Activated CD4-positive, alpha-beta T cell treated with anti-CD3 and anti-CD28 coated beads, Interleukin-2, amount 50 U/mL, for 24 hours (primary cell): ENCODE measurements at places on chromosomes 2 and 18.

- DNase-seq: no peak
These were observed 50.7 kb downstream of the SFXN5 start for GRCh38 chr2:73020657-73021370.

DNA sequence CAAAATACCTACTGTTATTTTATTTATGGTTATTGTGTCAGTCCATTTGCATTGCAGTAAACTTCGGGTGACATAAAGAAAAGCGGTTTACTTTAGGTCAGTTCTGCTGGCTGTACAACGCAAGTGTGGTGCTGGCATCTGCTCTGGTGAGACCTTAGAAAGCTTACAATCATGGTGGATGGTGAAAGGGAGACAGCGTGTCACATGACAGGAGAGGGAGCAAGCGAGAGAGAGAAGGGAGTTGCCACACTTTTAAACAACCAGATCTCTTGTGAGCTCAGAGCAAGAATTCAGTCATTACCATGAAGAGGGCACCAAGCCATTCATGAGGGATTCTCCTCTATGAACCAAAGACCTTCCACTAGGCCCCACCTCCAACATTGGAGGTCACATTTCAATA, 2.0 kb upstream of the FAM171B start:
- DNase-seq: no peak

DNA sequence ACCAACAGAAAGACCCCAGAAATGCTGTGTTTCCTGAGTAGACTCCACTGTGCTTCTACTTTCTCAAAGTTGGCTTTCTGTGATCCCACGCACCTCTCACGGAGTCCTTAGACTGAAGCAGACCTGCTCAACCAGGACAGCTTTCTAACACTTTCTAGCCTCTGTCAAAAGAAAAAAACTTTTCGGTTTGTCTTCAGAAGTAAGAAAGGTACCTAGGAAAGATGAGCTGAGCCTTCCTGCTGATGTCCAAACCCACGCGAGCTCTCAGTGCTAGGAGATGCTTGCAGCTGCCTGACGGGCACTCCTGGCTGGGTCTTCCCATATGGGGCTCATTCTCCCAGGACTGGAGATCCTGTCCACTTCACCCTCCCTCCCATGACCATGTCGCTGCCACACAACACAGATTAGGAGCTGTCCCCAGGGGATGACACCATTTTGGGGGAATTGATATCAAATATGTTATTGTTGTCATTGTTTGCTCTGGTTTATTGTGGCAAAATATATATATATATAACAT, 49.2 kb upstream of the DAPL1 start:
- DNase-seq: no peak

DNA sequence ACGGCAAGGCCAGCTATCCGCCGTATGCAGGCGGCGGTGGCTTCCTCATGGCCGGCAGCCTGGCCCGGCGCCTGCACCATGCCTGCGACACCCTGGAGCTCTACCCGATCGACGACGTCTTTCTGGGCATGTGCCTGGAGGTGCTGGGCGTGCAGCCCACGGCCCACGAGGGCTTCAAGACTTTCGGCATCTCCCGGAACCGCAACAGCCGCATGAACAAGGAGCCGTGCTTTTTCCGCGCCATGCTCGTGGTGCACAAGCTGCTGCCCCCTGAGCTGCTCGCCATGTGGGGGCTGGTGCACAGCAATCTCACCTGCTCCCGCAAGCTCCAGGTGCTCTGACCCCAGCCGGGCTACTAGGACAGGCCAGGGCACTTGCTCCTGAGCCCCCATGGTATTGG, 3.1 kb downstream of the B3GNT7 start:
- no peak for DNase-seq

DNA sequence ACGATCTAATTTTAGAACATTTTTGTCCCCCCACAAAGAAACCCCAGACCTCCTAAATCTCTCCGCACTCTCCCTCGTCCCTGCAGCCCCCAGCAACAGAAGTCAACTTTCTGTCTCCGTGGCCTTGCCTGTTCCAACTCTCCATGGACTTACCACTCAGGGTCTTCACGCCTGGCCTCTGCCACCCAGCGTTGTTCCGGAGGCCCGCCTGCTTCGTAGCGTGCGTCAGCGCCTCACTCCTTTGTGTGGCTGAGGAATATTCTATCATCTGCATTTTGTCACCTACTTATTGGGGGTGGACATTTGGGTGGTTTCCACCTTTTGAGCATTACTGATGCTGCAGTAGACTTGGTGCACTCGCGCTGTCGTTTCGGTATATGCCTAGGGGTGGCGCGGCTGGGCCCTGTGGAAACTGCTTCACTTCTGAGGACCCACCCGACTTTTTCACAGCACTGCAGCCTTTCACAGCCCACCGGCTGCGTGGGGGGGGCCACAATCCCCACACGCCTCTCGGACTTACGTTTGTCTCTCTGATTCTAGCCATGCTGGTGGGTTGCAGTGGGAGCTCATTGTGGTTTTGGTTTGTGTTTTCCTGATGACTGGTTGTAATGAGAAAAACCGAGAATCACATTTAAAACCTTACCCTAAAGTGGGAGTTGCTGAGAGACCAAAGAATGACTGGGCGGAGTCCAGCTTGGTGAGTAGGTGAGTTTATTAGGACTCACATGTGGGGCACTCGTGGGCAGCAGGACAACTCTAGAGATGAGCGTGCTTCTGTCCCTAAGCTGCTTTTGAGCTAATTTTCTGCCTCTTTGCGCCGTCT, 1.4 kb upstream of the HSBP1L1 start:
- DNase-seq: peak; percentile 24

GRCh38 chr2:24725956-24726355, 67.2 kb downstream of the PTRHD1 start:
- DNase-seq: no peak

GRCh38 chr2:54723996-54724559, 616 bp downstream of the EML6 start:
- no peak for DNase-seq

DNA sequence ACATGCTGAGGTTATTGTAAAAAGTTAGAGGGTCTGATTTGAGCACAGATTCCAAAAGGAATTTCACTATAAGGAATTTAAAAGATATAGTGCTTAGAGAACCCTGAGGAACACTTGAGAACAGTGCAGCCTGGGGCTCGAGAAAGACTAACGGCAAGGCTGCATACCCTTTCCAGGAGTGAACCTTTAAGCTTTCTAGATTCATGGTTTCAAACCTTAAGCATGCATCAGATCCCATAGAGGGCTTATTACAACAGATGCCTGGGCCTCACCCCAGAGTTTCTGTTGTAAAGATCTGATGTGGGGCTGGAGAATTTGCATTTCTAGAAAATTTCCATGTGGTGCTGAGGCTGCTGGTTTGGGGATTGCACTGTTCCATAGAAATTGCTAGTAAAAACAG, 90.5 kb upstream of the IL1R2 start:
- no peak for DNase-seq

- DNase-seq: no peak
These were observed 65.9 kb upstream of the RPL31 start for GRCh38 chr2:100936070-100936741.

GRCh38 chr18:6333981-6334380, 80.7 kb downstream of the L3MBTL4 start:
- DNase-seq: no peak

GRCh38 chr2:218849721-218850120, 9.9 kb upstream of the WNT6 start:
- no peak for DNase-seq

GRCh38 chr2:45353879-45354278, 257.2 kb downstream of the SRBD1 start:
- DNase-seq: no peak

DNA sequence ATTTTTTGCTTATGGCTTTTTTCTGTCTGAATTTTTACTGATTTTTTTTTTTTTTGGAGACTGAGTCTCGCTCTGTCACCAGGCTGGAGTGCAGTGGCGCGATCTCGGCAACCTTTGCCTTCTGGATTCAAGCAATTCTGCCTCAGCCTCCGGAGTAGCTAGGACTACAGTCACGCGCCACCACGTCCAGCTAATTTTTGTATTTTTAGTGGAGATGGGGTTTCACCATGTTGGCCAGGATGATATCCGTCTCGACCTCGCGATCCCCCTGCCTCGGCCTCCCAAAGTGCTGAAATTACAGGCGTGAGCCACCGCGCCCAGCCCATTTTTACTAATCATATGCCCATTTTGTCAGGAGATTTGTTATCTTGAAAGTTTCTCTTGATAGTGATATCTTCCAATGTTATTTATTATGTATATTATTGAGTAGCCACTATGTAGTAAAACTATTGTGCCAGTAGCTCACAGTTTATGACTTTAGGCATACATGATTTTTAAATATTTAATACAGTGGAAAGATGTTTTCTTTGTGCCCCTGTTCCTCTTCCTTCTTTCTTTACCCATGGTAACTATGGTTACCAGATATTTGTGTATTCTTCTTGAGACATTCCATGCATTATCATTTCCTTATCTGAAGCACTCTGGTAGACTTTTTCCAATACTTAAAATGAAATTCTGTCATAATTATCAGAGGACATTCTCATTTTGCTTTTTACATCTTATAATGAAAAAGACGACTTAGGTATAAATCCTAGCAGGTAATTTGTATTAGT, 2.1 kb downstream of the HAT1 start:
- no peak for DNase-seq
